Activated CD4-positive, alpha-beta T cell treated with anti-CD3 and anti-CD28 coated beads for 36 hours (primary cell): ENCODE measurements at places on chromosomes 7 and 10.

DNA sequence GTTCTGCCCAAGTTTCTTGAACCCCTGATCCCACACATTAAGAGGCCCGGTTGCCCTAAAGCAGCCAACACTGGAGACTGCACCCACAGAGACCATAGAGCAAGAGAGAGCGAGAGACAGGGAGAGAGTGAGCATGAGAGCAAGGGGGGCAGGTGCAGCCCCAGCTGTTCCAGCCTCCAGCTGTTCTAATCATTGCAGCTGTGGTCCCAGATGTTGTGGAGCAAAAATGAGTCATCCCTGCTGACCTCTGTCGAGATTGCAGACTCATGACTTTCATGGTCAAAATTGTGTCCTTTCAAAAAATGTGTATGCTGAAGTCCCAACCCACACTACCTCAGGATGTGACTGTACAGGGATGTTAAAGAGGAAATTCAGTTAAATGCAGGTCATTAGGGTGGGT is 143.9 kb upstream of the FRMD4A start:
- no peak for DNase-seq

GRCh38 chr10:124990671-124991625 is 49.0 kb downstream of the ZRANB1 start:
- DNase-seq = no peak

DNA sequence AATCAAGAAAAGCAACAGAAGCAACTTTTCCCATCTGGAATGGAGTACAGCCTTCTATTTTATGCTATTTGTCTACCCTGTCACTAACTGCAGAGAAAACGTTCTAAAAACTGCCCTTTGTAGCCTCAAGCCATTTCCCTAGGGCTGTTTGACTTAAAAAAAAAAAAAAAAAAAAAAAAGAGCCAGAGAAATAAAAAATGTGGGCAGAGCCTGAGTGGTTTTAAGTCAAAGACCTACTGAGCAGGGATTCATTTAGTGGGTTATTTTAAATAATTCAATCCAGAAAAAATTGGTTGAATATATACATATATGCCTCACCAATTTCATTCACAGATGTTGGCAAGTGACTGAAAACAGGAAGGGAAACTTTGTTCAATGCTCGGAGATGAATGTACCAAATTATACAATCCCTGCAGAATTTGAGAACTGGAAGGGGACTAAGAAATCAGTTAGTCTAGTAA is 75.2 kb downstream of the PPP1R3C start:
- no peak for DNase-seq

DNA sequence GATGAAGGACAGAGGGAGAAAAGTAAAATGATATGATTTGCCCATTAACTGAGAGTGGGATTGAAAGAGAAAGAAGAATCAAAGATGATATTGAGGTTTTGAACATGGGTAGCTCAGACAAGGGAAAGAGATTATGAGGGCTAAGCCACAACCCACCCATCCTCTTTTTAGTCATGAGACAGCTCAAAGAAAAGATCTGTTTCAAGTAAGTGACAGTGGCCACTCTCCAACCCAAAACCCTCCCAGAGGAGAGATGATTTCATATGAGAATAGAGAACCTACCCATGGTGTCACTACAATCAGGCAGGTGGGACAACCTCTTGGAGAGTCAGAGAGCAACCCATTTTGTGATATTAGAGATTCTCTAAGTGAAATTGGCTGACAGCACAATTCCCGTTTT is 32.2 kb downstream of the PLXNA4 start:
- no peak for DNase-seq

DNA sequence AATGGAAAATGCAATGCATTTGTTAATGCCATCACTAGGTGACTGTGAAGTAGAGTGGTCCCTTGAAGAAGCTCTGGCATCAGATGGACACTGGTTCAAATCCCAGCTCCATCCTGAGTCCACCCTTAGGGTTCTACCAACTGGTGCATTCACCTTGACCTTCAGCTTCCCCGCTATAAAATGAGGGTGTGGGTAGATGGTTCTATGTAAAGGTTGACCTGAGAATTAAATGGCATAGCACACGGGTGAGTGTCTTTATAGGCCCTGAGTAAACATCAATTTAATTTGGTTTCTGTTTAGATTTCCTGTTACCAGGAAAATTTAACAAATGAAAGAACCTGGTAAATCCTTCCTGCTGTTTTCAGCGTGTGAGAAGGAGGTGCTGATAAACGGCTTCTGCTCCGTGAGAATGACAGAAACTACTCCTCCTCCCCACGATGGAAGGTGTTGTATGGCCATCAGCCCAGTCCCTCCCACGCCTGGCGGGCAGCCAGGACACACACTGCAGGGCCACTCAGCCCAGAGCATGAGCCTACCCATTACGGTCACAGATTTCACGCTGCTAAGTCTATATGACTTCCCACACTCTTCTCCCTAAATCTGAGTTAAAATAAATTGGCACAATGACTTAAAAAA is 210.1 kb downstream of the TNS3 start:
- DNase-seq = no peak

DNA sequence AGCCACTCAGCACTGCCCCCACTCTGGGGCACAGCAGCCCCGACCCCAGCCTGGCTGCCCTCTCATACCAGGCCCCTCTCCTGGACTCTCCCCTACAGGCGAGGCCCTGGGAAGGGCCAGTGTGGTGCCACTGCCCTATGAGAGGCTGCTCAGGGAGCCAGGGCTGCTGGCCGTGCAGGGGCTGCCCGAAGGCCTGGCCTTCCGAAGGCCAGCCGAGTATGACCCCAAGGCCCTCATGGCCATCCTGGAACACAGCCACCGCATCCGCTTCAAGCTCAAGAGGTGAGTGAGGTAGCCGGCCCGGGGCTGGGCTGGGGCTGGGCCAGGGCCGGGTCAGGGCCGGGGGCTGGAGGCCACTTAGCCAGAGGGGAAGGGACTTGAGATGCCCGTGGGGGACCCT is 64.3 kb downstream of the GTF2IRD1 start:
- DNase-seq = no peak

DNA sequence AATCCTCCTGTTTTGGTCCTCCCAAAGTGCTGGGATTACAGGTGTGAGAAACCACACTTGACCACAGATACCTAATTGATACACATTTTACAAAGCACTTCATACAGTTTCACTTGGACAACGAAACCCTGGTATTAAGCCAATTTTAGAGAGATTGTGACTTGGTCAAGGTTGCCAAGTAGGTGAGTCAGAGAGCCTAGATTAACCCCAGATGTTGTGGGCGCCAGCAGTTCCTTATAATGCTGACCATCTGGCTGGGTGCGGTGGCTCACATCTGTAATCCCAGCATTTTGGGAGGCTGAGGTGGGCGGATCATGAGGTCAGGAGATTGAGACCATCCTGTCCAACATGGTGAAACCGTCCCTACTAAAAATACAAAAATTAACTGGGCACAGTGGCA is 4.9 kb upstream of the PHKG1 start:
- no peak for DNase-seq

DNA sequence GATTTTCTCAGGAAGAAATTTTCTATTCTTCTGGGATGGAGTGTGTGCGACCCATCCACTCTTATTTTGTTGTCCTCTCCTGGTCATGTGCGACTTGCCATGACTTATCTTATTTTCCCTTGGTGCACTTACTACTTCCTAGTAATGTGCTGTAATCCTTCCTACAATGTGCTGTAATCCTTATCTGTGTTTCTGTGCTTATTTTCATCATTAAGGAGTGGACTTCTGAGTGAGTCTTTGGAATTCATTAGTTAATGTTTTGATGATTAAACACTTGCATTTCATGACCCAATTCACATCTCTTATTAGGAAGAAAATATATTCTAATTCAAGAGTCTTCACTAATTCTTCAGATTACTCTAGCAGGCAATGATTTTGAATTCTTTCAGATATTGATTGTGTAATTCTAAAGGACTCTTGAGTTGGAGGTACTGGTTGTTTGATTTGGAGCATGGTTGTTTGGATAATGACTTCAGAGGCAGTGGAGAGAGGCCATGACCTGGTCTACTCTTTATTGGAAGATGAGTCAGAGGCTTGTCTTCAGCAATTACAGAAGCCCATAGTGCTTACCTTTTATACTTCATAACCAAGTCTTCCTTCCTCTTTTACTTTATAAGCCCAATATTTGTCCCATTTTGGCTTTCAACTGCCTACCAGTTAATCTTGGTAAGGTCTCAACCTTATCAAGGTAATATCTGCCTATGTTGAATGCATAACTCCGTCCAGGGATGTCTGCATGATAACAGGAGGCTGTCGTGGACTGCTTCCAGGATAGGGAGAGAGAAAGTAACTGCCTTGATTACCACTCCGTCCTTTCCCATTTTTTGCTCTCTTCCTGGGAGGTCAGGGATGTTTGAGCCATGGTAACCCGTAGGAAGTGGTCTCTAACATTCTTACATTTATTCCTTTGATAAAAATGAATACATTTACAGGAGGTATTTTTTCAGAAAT is 278.3 kb upstream of the SP8 start:
- DNase-seq = no peak

- no peak for DNase-seq
Observed at GRCh38 chr7:140518370-140519006, 39.2 kb upstream of the MKRN1 start.

- DNase-seq = no peak
Observed at GRCh38 chr10:15381420-15381819, 10.3 kb upstream of the FAM171A1 start.

GRCh38 chr10:20760460-20760859 is 136.7 kb downstream of the NEBL start:
- DNase-seq = no peak

- no peak for DNase-seq
Observed at GRCh38 chr7:71472962-71473361, 341.0 kb downstream of the GALNT17 start.

DNA sequence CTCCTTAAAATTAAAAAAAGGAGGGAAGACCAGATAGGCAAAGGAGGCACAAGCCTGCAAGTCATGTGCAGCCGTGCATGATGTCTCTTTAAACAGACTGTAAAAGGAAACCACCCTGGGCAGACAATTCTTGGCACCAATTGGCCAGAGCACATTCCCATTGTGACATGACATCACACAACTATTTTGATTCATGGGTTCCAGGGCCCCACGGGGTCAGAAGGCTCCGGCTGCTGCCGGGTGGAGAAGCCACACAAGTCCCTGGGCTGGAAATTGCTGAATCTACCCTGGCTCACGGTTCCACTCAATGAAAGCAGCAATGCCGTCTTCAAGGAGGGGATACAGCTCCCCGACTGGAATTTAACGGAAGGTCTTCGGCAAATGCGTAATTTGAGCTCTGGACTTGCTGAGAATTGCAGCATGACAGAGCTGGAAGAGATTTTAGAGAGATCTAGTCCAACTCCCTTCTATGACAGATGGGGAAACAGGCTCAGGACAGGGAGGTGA is 140.5 kb downstream of the PRKAG2 start:
- no peak for DNase-seq

DNA sequence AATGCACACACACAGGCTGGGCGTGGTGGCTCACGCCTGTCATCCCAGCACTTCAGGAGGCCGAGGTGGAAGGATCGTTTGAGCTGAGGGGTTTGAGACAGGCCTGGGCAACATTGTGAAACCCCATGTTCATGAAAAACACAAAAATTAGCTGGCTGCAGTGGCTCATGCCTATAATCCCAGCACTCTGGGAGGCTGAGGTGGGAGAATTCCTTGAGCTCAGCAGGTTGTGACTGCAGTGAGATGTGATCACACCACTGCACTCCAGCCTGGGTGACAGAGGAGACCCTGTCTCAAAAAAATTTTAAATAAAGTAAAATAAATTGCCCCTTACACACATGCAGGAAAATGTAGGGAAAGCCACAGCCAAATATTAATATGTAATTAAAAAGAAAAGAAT is 44.1 kb downstream of the RNF32 start:
- DNase-seq = no peak

GRCh38 chr10:117197189-117197588 is at the start of gene KCNK18:
TSS of gene KCNK18 (plus strand) at chr10:117197489. CDS start at chr10:117197489, 0 bp downstream.
- no peak for DNase-seq

GRCh38 chr10:7572391-7572790 is 94.4 kb downstream of the ITIH5 start:
- DNase-seq = no peak

DNA sequence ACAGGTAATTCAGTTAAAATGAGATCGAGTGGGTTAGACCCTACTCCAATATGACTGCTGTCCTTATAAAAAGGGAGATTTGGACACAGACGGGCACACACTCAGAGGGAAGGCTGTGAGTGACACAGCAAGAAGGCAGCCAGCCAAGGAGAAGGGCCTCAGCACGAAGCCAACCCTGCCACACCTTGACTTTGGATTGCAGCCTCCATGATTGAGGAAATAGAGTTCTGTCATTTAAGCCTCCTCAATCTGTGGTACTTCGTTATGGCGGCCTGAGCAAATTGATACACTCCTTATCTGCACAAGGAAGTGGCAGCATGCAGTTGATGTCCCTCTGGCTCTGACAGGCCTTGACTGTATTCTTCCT is 43.8 kb downstream of the SH2D4B start:
- DNase-seq = no peak

- DNase-seq = no peak
Observed at GRCh38 chr10:15715619-15716227, 4.0 kb downstream of the ITGA8 start.

GRCh38 chr7:10343108-10343507 is 630.6 kb upstream of the PHF14 start:
- no peak for DNase-seq

DNA sequence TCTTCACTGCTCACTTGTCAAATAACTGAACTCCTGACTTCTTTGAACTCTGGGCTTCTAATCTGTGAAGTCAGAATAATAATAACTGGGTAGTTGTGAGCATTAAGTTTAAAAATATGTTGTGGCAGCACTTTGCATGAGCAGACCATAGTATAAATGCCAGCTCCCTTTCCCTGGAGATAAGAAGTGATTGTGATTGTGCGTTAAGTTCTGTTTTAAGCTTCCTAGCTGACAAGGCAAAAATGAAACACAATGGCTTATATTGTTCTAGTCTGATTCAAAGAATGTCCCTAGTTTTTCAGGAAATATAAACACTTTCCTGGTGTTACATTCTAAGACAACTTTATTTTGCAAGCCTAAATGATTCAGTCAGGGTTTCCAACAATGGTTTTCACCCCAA is 61.8 kb downstream of the PTPRE start:
- DNase-seq = no peak

DNA sequence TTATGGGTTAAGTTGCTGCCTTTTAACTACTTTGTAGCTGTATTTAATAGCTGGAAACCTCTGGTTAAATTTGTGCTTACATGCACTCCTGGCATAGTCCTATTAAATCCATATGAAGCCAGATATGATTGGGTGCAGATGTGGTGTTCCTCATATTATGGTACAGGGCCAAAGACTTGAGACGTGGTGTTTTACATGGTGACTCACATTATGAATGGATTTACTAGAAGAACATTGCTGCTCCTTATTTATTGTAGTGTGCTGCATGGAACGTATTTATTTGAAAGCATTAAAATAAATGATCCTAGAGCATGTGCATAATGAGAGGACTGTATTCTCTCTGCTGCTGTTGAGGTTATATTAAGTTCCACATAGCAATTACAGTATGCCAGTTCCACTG is 224.1 kb downstream of the SLC25A13 start:
- DNase-seq = no peak

- no peak for DNase-seq
Observed at GRCh38 chr10:95273393-95274312, 17.1 kb downstream of the PDLIM1 start.
